Panc1 (cell line): ENCODE measurements at places on chromosomes 1 and 21.

GRCh38 chr1:115677565-115677964 is 35.8 kb downstream of the VANGL1 start:
- DNase-seq, result no peak

DNA sequence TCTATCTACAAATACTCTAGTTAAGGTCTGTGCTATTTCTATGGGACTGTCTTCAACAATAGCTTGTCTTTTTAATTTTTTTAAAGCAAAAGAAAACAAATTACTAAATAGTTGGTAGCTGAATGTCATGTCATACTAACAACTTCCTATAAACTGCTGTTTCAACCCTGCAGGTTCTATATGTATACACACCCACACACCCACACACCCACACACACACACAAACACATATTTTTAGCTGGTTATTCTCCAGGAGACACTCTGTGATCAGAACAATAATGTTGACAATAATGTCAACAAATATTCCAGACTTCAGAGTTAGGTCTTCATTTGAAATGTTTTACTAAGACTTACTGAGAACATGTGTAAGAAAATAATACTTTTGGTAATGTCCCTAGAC is 66.7 kb downstream of the AK5 start:
- no peak for DNase-seq

DNA sequence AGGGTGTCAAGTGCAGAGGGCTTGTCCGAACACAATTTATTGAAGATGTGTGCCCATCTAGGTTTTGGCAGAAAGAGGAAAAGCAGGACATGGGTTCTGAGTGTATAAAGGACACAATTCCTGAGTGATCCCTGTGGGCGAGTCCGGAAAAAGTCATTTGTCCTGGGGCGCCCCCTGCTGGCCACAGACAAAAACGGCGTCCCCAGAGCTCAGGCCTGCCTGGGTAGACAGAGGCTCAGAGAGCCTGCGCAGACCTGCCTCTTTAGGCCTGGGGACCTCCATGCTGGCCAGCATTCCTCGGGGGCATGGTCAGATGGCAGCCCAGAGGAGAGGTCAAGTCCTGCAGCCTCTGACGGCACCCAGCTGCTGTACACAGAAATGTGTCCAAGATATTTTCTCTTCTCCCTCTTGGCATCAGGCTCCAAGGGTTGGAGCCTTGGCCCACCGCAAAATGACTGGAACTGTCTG is 65.5 kb upstream of the LRP8 start:
- no peak for DNase-seq

- no peak for DNase-seq
Observed at GRCh38 chr1:156602557-156602993, 1.3 kb upstream of the GPATCH4 start.

GRCh38 chr1:221858818-221859611 is 117.1 kb upstream of the DUSP10 start:
- DNase-seq, result peak; percentile 67

DNA sequence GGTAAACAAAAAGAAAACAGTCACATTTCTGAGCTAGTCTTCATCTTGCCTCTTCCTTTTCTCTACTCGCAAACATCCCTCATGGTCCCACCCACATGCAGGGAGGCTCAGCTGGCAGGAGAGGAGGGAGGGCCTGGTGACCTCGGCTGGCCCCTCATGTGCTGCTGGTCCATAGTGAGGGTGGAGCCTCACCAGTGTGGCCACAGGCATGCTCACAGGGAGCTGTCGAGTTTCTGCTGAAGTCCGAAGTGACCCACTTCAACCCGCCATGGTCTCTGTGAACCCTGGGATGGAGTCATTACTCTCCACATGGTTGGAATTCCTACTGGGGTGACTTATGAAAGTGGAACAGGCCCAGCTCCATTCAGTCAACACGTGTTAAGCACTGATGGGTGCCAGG is 253.4 kb downstream of the RHOU start:
- DNase-seq, result no peak

DNA sequence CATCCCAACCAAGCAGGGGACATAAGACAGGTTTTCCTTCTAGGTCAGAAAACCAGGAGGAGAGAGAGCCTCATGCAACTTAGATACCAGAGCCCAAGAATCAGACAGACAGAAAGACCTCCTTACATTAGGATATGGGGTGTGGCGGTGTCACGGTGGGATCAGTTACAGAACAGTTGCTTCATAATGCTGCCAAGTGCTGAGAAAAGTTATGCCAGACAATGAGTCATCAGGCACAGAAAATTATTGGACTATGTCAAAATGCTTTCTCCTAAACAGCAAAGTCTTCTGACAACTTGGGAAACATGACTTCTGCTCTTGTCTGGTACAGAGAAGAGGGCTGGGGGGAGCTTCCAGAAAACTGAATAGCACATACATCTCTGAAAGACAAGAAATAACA is 1120.2 kb upstream of the TMPRSS15 start:
- no peak for DNase-seq

DNA sequence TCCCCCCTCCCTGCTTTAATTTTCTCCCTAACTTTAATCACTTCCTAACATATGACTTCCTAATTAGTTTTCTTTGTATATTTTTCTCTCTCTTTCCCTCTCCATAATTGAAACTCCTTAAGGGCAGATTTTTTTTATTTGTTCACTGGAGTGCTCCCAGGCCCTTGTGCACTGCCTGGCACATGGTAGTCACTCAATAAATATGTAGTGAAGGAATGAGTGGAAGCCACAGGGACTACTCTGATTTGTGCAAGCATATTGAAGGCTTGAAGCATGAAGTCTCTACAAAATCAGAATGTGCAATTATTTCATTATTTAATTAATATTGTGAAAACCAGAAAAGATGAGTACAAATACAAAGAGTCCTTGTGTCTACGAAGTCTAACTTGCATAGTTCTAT is 41.5 kb downstream of the SNX7 start:
- DNase-seq, result no peak

DNA sequence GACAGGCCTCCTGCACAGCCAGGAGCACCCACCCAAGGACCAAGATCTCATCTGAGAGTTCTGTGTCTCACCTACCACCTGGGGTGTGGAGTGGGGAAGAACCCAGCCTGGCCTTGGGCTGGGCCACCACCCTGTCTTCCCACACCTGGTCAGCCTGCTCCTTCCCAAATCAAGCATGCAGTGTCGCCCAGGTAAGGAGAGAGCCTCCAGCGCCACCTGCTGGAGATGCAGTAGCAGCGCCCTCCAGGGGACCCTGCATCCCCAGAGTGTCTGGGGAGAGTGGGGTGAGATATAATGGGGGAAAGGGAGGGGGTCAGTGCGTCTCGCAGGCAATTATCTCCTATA is 32.3 kb downstream of the KIAA2013 start:
- DNase-seq, result peak; percentile 35

DNA sequence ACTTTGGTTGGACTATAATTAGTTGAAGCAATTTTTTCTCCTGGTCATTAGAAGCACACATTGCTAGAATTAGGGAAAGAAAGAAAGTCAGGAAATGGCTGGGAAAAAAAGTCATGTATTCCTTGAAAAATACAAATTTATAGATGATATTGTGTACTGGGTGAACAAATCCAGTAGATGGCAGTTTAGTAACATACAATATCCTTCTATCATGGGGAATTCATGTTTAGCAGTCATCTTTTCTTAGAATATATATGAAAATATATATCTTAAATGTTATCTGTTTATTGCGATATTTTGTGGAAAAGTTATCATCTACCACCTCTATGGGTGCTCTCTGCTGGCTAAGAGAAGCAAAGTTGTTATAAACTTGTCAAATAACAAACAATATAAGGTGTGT is 13.1 kb upstream of the ZRANB2 start:
- DNase-seq, result no peak

DNA sequence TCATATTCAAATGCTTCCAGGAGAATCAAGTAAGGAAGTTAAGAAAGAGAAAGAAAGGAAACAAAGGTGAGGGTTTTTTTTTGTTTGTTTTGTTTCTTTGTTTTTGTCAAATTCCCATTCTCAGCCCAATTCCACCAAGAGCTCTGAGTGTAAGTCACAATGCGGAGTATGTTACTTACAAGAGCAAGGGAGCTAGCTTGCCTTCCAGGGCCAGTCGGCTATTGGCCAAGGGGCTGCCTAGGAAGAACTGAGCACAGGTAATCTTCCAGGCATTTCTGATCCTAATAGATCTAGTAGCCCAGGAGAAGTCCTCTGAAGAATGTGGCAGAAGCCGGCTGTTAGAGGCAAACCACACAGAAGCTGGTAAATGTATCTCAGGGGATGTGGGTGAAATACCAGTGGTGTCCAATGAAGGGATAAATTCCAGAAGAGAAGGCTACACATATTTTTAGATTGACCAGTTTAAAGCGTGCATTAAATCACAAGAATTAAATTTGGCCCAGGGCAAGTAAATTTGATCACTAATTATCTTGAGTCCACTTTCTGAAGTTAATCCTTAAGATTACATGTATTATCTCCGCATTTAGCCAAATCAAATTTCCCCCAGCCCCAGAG is 239.6 kb upstream of the ADAMTS5 start:
- DNase-seq, result no peak

DNA sequence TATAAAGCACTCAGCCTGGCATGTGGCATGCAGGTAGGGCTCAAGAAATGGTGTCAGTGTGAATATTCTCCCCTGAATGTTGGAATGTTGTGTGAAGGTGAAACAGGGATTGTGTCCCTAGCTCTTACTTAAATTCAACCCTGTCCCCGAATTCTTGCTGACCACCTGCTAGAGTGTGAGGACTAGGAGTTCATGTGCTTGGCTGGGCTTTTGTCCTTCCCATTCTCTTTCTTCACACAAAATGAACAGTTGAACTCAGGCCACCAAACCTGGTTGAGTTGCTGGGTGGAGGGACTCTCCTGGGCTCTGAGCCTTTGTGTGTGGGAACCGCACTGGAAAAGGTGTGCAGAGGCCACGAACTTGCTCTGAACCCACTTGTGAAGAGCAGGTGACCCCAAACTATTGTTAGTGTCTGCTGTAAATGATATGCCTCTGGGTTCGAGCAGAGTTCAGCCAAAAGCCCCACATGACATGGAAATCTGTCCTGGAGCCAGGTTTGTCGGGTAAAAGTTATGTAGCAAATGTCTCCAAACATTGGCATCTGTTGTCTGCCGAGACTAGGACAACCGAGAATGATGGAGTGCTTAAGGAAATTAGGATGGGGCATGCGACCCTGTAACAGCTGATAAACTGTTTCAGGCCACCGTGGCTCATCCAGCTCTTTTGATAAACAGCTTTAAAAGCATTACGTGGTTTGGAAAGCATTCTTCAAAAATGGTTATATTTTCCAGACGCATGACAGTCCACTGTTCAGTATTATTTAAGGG is 144.2 kb downstream of the DHRS3 start:
- DNase-seq, result no peak

- no peak for DNase-seq
Observed at GRCh38 chr1:159829822-159830465, 3.3 kb downstream of the SLAMF8 start.

DNA sequence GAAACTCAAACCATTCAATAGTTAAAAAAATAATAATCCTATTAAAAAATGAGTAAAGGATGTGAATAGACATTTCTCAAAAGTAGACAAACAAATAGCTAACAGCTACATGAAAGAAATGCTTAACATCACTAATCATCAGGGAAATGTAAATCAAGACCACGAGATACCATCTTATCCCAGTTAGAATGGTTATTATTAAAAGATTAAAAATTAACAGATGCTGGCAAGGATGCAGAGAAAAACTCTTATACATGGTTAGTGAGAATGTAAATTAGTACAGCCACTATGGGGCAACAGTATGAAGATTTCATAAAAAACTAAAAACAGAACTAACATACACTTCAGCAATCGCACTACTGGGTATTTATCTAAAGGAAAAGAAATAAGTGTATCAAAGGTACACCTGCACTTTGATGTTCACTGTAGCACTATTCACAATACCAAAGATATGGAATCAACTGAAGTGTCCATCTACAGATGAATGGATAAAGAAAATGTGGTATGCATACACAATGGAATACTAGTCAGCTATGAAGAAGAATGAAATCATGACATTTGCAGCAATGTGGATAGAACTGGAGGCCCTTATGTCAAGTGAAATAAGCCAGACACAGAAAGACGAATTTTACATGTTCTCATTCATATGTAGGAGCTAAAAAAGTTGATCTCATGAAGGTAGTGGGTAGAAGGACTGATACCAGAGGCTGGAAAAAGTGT is 117.9 kb downstream of the ACBD6 start:
- no peak for DNase-seq

- no peak for DNase-seq
Observed at GRCh38 chr1:207745285-207745684, 6.6 kb upstream of the CD46 start.

GRCh38 chr1:187588917-187589316 is 760.2 kb downstream of the PLA2G4A start:
- no peak for DNase-seq

- DNase-seq, result no peak
Observed at GRCh38 chr1:51236531-51237350, 668 bp downstream of the RNF11 start.

GRCh38 chr1:27505420-27505680 is 15.4 kb upstream of the WASF2 start:
- no peak for DNase-seq

DNA sequence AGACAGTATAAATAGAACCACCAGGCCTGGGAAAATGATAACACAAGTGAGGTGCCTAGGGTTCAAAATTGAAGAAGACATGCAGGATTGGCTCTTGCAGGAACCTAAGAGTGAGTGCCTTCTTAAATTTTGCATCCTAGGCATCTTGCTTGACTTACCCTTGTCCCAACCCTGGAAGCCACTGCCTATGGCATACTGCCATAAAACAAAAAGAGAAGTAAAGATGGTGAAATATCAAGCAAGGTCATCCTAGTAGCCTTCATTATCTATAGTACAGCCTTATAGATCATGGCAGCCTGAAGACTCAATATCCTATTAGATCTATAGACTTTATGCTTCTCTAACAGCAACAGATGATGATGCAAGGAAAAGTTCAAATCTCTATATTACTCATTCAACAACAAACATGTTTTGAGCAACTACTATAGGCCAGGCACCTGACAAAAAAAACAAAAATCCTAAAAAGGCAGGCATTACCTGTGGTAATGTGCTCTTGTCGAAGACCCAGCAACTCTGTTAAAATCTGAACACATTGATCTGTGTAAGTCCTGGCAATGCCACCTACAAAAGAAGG is 6.3 kb downstream of the AP4B1 start:
- no peak for DNase-seq

DNA sequence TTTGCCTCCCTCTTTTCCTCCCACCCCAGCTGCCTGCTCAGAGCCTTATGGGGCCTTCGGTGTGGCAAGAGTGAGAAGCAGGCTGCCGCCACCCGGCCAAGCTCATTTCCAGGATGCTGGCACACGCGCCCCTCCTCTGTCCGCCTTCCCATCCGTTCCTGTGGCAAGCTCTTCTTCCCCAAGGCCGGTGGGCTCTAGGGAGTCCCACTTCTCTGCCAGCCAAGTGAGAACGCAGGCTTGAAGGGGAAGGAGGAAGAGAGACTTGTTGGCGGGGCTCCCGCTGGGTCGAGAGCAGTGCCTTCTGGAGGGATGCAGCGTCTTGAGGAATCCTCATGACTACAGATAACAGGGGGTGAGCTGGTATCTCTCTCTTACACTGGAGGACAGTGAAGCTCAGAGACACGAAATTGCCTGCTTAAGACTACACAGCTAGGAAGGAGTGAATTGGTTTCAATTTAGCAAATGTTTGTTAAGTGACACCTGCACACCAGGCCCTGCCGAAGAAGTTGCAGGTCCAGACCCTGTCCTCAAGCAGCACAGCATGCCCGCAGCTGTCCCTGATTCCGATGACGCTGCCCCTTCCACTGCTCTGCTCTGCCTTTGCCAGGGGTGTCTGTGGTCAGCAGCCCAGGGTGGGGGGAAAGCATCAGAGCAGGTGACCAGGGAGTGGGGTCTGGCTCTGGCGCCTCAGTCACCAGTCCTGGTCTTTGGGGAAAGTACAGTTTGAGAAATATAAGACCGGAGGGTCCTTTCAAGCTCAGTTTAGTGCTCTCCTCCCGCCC is 40.1 kb upstream of the FOXO6 start:
- DNase-seq, result no peak
